AG20443 (cell line): ENCODE measurements at places on chromosomes 6 and 20.

GRCh38 chr6:162726947-162727321, 632 bp downstream of the PRKN start:
- no peak for DNase-seq

GRCh38 chr20:31908424-31908823, 38.0 kb downstream of the TTLL9 start:
- DNase-seq = no peak

- peak; percentile 69 for DNase-seq
Measured at GRCh38 chr6:3926150-3926482, 76.9 kb downstream of the FAM50B start.

DNA sequence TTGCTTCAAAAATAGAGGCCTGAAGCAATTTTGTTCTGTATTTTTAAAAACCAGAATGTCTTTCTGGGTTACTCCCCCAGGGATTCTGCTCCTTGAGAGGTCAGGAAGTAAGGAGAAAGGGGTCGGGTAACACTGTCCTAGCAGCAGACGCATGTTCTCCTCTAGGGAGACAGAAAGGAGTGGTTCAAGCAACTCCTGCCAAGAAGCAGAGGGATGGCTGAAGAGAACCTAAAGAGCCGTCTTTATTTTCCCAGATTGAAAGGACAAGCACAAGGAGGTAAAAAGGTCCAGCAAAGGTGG, 58.0 kb upstream of the SLC4A11 start:
- no peak for DNase-seq

- DNase-seq = no peak
Measured at GRCh38 chr20:18511571-18511970, 3.8 kb downstream of the SEC23B start.

GRCh38 chr6:100889351-100889750, 8.2 kb upstream of the ASCC3 start:
- DNase-seq = no peak

- no peak for DNase-seq
Measured at GRCh38 chr6:170116636-170117035, 174.2 kb downstream of the DLL1 start.

GRCh38 chr20:20102716-20103258, 50.5 kb downstream of the CFAP61 start:
- DNase-seq = no peak

- DNase-seq = peak; percentile 61
Measured at GRCh38 chr20:48686238-48687116, 141.3 kb downstream of the PREX1 start.

GRCh38 chr6:36431197-36431596, 11.5 kb downstream of the PXT1 start:
- DNase-seq = no peak

- no peak for DNase-seq
Measured at GRCh38 chr20:14012671-14013070, 17.4 kb downstream of the MACROD2 start.

DNA sequence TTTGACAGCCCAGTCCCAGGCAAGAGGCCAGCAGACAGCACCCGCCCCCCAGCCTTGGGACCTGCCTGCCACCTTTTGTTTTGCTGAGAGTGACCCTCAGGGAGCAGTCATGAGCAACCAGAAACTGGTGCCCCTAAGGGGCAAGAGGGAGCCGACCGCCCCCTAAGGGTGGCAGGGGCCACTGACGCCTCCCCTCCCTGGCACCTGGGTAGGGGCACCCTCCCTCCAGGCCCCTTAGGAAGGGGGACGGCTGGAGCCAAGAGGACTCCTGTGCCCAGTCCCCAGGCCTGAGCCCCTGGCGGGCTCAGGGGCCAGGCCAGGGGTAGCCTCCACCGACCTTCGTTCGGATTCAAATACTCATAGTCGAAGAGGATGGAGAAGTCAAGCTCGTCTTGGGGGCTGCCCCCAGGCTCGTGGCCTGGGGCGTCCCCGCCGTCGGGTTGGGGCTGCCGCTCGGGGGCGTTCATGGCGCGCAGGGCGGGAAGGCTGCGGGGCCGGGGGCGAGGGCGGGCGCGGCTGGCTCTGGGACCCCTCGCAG, 417 bp downstream of the NFATC2 start:
- DNase-seq = no peak
